ENCODE measurements at places on chromosomes 7 and 10.

GRCh38 chr7:100546926-100547800, 8.2 kb downstream of the AGFG2 start:
- no peak for DNase-seq

DNA sequence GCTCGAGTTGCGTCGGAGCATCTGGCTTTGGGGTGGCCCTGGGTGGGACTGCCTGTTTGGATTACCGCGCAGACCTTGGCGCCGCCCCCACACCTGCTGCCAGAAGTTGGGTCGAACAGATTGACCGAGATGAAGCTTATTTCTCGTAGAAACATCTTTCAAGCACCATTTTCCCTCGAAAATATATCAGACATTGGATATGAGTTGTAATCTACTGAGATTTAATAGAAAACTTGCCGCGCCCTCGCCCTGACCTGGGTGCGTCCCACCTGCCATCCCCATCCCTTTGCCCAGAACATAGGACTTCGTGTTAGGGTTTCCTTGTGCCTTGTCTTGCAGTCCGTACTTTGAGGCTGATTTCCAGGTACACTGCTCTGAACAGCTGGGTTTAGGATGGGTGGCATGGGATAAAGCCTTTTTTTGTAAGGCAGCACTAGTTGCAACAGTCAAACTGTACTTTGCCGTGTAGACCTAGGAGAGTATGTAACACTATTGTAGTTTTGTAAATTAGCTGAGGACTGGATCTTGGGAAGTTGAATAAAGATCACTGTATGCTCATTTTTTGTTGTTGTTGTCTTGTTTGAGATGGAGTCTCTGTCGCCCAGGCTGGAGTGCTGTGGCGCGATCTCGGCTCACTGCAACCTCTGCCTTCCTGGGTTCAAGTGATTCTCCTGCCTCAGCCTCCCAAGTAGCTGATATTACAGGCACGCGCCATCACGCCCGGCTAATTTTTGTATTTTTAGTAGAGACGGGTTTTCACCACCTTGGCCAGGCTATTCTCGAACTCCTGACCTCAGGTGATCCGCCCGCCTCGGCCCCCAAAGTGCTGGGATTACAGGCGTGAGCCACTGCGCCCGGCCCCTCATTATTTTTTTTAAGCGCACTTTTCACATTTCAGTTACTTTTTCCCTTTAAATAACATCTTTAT, 978 bp downstream of the OGDH start:
- no peak for DNase-seq

- no peak for DNase-seq
Observed at GRCh38 chr7:142618655-142619351, 130.5 kb upstream of the PRSS1 start.

DNA sequence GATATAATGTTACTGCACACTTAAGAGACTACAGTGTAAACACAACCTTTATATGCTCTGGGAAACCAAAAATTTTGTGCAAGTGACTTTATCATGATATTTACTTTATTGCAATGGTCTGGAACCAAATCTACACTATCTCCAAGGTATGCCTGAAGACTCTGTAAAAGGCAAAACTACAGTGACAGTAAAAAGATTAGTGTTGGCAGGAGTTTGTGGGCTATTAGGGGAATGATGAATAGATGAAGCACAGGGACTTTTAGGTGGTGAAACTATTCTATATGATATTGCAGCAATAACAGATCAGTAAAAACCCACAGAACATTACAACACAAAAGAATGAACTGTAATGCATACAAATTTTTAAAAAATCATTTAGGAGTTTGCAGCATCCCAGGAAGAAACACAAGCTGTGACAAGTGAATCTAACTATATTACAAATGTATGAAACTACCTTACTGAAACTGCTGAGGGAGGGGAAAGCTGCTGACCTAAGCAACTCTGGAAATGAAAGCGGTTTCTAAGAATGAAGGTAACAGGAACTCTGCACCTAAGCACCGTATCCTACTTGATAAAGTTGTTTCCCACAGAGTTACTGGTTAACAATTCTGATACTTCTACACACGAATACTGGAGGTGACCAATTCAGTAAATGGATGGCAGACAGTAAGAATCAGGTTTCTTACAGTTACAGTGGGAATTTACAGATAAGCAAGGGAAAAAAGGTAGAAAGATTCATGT, 82.6 kb downstream of the ATE1 start:
- no peak for DNase-seq

- DNase-seq, result no peak
Observed at GRCh38 chr7:36967387-36967786, 243.1 kb upstream of the AOAH start.

- no peak for DNase-seq
Observed at GRCh38 chr10:104099941-104100340, 14.3 kb upstream of the COL17A1 start.

GRCh38 chr7:63038987-63039386, 959.7 kb upstream of the ZNF722 start:
- DNase-seq, result no peak

DNA sequence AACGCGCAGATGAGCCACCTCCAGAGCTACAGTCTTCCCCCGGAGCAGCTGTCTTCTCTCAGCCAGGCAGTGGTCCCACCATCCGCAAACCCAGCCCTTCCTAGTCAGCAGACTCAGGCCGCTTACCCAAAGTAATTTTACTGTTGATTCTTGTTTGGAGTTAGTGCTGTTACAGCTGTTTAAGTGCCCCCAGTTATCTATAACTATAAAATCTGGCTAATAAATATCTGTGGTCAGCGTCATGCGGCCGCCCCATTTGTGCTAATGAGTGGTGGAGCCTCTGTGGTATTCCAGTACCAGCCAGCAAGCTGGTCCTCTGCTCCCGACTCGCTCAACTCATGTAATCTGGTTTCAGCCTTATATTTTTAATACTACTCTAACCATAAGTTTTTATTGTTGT, 43.2 kb upstream of the TMEM236 start:
- no peak for DNase-seq

DNA sequence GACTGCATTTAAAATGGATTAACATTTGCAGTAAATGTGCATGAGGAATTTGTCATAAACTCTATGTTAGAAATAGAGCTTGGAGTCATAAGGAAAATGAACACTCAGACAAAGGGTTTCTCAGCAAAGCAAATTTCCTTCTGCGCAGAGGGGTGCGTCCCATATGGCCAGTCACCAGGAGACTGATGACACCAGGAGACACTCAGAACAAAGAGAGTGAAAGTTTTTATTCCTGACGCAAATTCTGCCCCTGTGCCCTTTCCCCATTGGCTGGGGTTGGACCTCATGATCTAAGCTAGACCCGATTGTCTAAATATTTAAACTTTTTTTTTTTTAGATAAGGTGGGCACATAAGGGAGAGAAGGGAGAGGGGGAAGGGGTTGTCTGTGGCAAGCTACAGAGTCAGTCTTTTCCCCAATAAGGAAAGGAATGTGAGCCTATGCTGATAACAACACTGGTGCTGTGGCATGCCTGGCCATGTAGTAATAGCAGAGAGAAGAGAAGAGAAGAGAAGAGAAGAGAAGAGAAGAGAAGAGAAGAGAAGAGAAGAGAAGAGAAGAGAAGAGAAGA, 202.0 kb downstream of the POM121L12 start:
- no peak for DNase-seq

DNA sequence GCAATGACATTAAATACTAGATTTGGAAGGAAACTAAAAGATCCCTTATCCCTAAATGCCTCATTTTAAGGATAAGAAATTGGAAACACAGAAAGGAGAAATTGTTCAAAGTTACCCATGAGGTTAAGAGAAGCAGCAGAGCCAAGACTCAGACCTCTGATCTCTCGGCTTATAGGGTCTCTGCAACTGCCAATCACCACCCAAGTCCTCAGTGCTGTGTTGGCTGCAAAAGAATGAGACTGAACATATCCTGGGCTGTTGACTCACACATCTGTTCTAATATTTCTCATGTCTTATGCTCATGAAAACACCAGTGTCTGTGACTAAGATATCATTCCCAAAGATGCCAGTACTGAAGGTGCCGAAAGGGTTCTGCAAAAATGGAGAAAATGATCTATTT, 153.3 kb downstream of the XPNPEP1 start:
- no peak for DNase-seq

GRCh38 chr7:50779427-50779826, 3.3 kb downstream of the GRB10 start:
- peak; percentile 63 for DNase-seq

DNA sequence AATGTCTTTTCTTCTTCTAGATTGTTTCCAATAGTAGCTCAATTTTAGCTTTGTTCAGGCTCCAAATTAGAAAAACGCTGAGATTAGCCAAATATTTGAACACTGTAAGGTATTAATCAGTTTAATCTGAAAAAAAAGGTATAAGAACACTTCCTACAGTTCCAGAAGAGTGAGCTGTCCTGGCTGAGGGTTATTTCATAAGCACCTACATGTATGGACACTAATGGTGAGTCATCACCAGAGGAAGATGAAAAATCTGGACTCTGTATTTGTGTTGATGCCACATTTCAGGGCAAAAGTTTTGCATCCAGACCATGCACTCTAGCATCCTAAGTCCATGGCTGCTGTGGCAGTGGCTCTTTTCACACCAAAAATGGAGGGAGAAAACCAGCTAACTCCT, 189.5 kb downstream of the ANKRD30A start:
- no peak for DNase-seq

DNA sequence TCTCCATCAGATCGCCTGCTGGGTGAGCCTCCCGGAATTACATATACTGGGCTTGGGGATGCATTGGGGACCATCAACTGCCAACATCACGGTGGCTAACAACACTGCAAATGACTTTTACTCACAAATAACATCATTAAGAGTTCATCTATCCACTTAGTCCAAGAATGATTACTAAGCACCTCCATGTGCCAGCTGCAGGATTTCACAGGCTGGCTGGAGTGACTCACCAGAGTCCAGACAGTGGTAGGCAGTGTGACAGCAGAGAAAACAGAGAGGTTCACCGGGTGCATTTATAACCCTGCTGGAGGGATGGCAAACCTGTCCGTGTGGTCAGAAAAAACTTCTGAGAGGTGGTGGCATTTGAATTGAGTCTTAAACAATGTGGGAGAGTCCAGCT, 3.2 kb upstream of the IGFBP3 start:
- no peak for DNase-seq

DNA sequence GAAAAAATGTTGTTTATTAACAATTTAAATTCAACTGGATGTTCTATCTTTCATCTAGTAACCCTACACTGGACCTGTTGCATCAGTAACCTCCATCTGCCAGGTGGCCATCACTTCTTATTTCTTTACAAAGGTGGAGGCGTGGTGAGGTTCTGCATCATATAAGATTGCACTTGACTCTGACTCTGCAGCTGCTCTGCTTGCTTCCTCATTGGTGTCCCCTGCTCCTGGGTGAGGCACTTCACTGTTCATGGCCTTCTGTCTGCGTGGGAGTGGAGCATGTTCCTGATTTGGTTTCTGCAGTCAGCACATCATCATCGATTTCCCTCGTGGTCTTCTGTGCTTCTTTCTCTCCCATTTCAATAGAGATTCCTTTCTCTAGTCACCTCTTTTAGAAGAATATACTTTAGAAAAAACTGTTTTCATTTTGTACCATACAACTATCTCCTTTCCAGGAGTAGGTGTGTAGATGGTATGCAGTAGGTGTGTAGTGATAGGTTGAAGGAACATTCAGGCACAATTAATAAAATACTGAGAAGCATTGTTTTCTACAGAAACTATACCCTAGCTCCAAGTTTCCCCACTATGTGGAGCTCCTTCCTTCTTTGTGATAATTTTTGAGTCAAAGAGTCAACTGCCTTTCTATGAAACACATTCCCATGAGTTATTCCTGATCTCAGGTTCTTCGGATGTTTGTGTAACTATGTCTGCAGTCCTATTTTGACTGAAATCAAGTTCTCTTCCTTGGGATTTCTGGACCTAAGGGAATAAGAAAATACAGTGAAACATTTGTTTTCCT, 231.7 kb upstream of the CNTNAP2 start:
- DNase-seq, result peak; percentile 68

DNA sequence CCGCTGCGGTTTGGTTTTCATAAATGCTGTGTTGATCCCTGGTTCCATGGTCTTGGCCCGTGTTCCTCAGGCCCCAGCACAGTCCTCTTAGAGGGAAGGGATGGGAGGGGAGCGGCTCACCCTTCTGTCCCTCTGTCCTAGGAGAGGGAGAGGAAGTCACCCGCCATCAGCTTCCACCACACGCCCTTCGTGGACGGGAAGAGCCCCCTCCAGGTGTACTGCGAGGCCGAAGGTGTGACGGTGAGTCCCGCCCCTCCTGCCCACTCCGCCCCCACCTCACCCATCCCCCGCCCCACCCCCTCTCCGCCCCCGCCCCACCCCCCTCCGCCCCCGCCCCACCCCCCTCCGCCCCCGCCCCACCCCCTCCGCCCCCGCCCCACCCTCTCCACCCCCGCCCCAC, 37.5 kb upstream of the DPYSL4 start:
- DNase-seq, result no peak

Data from NCI-H187 treated with DMSO at 0.1 percent for 48 hours (cell line).